ENCODE measurements at places on chromosomes 13 and 19.
A peak's percentile ranks its signal among the peaks of the same experiment; 100 is the strongest.

GRCh38 chr13:35309706-35310105, 166.8 kb downstream of the MAB21L1 start:
- no peak for DNase-seq

DNA sequence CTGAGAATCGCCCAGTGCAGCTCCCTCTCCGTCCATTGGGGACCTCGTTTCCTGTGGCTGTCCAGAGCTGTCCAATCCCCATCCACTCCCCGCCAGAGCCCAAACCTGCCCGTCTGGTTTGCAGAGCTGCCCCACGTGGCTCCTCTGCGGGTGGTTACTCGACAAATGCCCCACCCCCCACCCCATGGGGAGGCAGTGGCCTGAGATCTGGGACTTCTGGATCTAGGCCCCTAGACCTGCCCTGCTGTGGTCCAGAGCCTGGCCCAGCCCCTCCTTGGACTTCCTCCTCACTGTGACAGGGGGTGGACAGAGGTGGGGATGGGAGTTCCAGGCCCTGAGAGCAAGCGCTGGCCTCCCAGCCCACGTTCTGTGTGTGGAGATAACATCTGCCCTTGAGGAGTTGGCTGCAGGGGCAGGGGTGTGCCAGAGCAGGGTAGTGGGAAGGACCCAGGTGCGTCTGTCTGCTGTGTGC, 29.1 kb downstream of the PAK4 start:
- DNase-seq = no peak

GRCh38 chr13:29049524-29049923, 229.4 kb downstream of the MTUS2 start:
- DNase-seq = no peak

- DNase-seq = no peak
Observed at GRCh38 chr19:16435999-16436650, 35.6 kb downstream of the EPS15L1 start.

- peak; percentile 5 for DNase-seq
Observed at GRCh38 chr13:48265217-48265815, 32.3 kb downstream of the ITM2B start.

GRCh38 chr19:38880076-38880881, 2.2 kb upstream of the RINL start:
- no peak for DNase-seq

GRCh38 chr19:49102303-49102702, 11.9 kb upstream of the LIN7B start:
- no peak for DNase-seq

Data from central memory CD4-positive, alpha-beta T cell (primary cell).